ENCODE measurements at places on chromosomes 5 and 9.

DNA sequence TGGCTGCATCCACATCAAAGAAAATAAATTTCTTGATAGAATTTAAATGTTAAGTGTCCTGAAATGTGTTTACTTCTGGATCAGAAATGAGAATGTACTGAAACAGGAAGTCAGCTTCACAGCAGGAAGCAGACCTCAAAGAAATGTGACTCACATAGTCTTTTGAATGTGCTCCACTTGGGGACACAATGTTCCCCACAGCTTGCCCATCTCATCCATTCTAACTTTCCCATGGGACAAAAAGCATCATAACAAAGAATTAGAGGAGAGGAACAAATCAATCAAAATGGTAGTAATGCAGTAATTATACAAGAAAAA, 85.7 kb downstream of the GRAMD2B start:
- no peak for DNase-seq

DNA sequence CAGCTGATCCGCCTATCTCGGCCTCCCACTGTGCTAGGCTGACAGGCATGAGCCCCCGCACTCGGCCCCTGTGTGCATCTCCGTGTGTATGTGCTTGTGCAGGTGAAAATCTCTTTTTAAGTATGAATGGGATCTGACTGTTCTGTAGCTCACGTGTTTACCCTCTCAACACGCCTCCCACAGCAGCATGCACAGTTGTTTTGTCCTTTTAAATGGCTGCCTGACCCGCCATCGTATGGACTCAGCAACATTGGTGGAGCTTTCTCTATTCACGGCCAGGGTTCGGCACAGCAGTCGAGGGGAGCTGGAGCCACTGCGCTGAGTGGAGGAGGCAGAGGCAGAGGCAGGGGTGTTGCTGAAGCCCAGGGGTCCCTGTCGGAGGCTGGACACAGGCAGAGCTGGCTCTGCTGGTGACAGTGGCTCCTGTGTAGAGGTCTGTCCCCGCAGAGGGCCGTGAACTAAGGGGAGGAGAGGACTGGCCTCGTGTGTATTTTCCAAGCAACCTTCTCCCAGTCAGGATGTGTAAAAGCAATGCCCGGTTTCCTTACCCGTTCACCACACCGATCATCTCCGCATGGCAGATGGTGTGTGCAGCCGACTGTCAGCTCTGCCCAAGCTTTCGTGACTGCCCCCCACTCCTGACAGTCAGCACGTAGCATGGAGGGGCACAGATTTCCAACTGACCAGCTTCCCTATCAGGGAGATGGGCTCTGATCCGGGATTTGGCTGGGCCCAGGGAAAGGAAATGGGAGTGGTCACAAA, 37.3 kb downstream of the MRPL36 start:
- DNase-seq: no peak

GRCh38 chr5:178107756-178108310, 5.5 kb upstream of the N4BP3 start:
- DNase-seq: no peak

DNA sequence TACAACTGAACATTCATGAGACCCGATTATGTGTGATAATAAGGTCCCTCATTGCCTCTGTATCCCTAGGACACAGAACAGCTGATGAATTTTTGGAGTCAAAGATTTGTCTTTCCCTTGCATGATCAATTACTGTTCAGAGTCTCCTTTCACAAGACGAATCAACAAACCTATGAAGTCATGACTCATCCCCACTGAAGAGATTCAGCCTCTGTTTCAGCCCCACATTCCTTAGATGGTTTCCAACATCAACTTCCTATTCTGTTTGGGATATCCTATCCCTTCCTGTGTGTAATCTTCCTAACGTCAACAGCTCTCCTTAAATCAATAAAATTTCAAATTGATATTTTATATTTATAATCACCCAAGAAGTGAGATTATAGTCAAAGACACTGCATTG, 199.0 kb downstream of the DNAH5 start:
- DNase-seq: peak; percentile 70

- DNase-seq: peak; percentile 84
Measured at GRCh38 chr9:103798620-103799019, 295.5 kb upstream of the SMC2 start.

GRCh38 chr5:175789670-175790069, 81.7 kb upstream of the CPLX2 start:
- no peak for DNase-seq

- no peak for DNase-seq
Measured at GRCh38 chr9:20513126-20513913, 109.0 kb downstream of the MLLT3 start.

DNA sequence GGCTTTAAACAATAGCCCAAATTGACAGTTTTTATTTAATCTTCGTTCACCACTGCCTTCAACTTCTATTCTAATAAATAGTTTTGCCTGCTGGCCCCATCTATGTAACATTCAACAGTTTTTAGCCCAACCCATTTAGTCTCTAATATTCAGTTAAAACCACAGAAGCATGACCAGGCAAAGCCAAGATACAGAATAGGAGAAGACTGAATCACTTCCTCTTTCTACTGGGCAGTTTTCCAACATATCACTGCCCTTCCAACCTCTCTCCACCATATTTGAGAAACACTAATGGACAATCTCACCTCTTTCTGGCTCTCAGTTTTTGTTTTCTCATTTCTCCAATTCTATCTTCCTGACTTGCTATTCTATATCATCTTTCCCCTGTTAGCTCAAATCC, 352.9 kb downstream of the DNAH5 start:
- DNase-seq: peak; percentile 99

- no peak for DNase-seq
Measured at GRCh38 chr5:96337048-96337781, 95.8 kb downstream of the PCSK1 start.

DNA sequence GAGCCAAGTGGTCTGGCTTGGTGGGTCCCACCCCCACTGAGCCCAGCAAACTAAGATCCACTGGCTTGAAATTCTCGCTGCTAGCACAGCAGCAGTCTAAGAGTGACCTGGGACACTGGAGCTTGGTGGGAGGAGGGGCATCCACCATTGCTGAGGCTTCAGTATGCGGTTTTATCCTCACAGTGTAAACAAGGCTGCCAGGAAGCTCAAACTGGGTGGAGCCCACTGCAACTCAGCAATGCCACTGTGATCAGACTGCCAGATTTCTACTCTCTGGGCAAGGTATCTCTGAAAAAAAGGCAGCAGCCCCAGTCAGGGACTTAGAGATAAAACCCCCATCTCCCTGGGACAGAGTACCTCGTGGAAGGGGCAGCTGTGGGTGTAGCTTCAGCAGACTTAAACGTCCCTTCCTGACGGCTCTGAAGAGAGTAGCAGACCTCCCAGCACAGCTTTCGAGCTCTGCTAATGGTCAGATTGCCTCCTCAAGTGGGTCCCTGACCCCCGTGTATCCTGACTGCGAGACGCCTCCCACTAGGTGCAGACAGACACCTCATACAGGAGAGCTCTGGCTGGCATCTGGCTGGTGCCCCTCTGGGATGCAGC, 18.2 kb upstream of the STK32A start:
- no peak for DNase-seq

Measured in RCC 7860 (cell line).